ENCODE measurements at places on chromosomes 4 and X.

GRCh38 chr4:87781569-87781968, 17.8 kb upstream of the IBSP start:
- no peak for DNase-seq

DNA sequence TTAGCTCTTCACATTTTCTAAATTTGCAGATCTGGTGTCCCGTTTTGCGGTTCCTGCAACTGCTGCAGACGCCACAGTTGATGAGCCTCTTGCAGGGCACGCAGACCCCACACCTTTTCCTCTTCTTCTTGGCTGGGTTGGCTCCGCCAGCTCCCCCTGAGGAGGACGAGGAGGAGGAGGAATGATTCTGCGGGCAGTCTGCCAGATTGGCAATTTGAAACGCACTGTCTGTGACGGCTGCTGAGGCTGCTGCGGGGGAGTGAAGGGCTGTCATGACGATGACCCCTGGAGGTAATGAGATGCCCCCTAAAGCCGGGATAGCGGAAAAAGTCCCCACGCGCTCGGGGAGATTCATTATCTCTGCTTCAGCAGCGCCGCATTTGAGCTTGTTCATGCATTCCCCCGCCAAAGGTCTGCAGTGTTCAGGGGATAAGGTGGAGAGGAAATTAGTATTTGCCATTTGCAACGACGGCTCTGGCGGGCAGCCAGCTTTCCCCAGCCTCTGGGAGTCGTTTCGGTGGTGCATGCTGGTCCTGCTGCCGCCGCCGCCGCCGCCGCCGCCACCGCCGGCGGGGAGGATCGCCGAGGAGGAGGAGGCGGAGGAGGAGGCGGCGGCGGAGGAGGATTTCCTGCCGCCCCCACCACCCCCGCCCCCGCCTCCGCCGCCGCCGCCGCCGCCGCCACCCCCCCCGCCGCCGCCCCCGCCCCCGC, 3.8 kb downstream of the CXXC4 start:
- DNase-seq: no peak

- DNase-seq: no peak
Measured at GRCh38 chr4:101417046-101417445, 69.7 kb upstream of the PPP3CA start.

- peak; percentile 10 for DNase-seq
Measured at GRCh38 chrX:107676559-107677378, 48.5 kb downstream of the PRPS1 start.
